ENCODE measurements at places on chromosomes 5 and 9.

GRCh38 chr5:110054240-110054639, 364.5 kb downstream of the MAN2A1 start:
- peak; percentile 5 for DNase-seq

DNA sequence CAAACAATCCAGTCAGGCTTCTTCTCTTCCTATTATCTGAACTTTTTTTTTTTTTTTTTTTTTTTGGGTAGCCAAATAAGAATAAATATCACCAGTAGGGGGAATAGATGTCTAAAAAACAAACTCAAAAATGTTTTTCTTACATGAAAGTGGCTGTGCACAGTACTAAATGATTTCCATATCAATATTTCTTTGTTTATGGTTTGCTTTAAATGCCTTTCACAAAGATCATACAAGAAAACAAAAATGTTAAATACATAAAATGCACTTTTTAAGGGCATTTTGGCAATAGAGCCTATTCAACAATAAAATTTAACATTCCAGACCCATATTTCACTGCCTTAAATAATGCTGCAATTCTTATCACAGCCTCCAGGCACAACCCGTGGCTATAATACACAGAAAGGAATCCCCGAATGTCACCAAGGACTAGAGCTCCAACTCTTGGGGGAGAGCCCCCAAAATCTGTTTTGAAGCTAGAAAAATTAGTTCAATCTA, 91.1 kb upstream of the TBCA start:
- DNase-seq, result peak; percentile 37

DNA sequence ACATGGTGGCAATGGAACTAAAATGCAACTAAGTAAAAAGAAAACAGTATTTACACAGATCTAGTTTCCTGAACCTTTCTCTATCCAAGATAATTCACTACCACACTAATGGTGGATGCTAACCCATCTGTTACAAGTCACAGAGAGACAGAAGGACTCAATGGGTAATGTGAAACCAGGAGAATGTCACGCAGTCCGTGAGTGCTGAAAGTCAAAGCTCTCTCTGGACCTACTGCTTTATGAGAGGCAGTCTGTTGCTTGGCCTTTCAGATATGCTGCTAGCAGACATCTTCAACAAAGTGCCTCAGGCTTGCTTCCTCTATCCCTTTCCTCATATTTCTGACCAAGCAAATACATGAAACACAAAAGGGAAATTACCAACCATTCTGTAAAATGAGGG, 69.0 kb upstream of the GLRX start:
- no peak for DNase-seq

DNA sequence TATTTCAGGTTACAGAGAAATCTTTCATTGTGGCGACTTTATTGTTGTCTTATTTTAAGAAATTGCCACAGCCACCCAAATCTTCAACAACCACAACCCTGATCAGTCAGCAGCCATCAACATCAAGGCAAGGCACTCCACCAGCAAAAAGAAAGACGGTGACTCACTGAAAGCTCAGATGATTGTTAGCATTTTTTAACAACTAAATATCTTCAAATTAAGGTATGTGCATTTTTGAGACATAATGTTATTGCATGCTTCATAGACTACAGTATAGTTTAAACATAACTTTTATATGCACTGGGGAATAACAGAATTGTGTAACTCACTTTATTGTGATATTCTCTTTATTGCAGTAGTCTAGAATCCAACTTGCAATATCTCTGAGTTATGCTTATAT, 263.4 kb downstream of the TMEM232 start:
- DNase-seq, result no peak

DNA sequence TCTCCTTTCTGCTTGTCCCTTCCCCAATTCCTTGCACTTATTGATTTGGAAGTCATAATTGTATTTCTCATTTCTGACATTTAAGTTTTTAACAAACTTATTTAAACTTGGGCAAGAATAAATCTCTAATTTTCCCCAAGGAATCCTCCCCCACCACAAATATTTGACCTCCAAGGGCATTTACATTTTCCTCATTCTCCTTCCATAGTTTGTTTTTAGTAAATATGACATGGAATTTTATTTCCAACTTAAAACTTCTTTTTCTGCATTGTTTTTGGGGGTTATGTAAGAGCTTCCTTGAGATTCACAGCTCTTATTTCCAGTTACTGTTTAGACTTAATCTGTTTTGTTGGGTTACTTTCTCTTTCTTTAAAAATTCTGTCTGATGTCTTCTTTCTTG, 64.9 kb downstream of the ZNF618 start:
- DNase-seq, result no peak

DNA sequence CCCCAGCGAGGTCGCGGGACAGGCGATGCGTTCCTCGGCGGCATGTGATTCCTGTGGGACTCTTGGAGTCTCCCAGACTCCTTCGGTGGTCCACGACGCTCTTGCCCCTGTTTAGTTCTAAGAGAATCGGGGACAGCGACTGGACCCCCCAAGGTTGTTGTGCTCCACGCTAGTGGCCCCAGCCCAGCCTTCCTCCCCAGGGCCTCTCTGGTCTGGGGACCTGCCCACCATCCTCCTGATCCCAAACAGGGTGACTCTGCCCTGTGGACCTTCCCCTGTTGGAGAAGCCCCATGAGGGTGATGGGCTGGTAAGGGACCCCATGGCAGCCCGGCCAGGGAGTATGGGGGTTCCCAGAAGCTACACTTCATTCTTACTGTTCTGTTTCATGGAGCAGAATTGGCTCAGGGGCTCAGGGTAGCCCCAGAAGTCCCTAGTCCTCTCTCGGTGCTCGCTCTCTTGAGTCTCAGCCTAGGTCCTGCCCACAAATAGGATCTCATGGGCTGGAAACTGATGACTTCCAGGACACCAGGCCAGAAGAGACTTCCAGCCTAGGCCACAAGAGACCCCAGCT, 880 bp downstream of the CARD19 start:
- no peak for DNase-seq

DNA sequence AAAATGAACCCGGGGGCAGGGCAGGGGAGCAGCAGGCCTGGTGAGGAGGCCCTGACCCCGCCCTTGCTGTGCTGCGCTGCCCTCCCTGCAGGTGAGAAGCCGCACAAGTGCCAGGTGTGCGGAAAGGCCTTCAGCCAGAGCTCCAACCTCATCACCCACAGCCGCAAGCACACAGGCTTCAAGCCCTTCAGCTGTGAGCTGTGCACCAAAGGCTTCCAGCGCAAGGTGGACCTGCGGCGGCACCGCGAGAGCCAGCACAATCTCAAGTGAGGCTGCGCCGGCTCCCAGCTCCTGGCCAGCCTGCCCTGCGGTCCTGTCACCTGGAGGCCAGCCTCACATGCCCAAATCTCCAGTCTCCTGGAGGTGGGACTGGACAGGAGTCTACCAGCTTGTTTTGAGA, 12.3 kb downstream of the GFI1B start:
- no peak for DNase-seq

DNA sequence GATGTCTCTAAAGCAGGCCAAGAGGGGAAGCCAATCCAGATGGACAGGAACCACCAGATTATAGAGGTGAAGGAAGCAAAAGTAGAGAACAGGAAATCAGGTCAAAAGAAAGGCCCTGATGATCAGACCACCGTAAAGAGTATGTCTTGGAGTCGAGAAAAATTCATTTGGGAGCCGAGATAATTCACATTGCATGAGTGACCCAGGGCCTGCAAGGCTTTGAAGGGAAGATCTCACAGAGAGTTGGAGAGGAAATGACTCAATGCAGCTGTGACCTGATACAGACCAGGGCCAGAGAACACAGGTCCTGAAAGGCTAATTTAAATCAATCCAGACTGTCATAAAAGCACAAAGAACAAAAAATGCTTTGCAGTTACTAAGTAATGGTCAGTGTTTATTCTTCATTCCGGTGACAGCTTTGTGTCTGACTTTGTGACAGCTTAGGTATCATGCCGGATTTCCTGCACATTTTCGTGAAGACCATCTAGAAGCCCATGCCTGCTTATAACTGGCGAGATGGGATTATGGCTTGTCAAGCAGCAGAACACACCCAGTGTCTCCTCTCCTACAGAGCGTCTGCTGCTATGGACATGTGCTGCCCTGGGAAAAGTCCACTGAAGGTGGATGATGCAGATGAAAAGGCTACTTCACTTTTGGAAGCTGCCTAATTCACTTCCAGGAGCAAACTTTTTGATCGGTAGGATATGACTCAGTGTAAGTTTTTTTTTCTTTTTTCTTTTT, 5.8 kb upstream of the ACTBL2 start:
- DNase-seq, result no peak

DNA sequence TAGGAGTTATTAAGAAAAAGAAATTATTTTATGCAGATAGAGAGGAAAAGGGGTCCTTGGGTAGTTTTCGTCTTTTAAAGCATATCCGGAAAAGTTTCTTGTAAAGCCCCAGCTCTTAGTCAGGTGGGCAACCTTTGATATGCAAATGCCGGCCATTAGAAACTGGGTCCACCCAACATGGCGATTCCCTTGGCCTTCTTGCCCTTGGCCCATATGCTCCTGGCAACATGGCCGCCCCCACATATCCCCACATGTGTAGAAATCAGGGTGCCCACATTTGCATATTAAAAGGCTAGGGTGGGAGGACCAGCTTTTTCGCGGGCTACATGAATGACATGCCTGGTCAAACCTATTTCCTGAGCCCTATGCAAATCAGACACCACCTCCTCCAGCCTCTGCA, 73.3 kb downstream of the FREM1 start:
- no peak for DNase-seq

GRCh38 chr5:150410524-150411244, 2.0 kb downstream of the CD74 start:
- peak; percentile 84 for DNase-seq

- no peak for DNase-seq
These were observed 255.6 kb upstream of the C9orf72 start for GRCh38 chr9:27828908-27829307.

- DNase-seq, result no peak
These were observed 36.6 kb downstream of the BICD2 start for GRCh38 chr9:92727716-92728700.

DNA sequence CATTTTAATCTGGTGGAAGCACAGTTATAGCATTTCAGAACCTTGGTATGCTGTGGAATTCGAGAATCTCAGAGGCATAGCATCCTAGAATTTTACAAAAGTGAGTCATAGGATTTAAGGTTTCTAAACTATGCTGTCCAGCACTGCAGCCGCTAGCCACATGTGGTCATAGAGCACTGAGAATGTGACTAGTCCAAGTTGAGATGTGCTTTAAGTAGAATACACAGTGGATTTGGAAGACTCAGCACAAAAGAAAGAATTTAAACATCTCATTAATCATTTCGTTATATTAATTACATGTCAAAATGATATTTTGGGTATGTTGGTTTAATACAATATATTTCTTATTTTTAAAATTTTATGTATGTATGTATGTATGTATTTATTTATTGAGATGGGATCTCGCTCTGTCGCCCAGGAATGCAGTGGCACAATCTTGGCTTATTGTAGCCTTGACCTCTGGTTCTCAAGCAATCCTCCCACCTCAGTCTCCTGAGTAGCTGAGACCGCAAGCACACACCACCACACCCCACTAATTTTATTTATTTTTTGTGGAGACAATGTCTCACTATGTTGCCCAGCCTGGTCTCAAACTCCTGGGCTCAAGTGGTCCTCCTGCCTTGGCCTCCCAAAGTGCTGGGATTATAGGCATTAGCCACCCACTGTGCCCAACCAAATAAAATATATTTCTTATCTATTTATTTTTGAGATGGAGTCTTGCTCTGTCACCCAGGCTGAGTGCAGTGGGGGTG, 20.4 kb upstream of the RPS14 start:
- no peak for DNase-seq

DNA sequence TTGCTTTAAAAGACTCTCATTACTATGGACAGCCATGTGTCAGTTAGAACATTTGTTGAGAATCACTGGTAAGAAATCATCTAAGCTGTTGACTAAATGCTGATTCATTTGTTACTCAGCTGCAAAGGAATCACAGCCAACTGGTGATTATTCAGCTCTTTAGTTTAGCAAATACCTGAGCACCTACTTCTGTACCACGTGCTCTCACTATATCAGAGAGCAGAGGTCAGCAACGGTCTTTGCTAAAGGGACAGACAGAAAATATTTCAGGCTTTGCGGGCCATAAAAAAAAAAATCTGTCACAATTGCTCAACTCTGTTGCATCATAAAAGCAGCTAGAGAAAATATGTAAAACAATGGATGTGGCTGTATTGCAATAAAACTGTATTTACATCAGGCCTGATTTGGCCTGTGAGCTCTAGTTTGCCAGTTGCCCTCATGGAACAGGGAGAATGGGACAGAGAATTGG, 377.6 kb downstream of the DNAH5 start:
- DNase-seq, result no peak

DNA sequence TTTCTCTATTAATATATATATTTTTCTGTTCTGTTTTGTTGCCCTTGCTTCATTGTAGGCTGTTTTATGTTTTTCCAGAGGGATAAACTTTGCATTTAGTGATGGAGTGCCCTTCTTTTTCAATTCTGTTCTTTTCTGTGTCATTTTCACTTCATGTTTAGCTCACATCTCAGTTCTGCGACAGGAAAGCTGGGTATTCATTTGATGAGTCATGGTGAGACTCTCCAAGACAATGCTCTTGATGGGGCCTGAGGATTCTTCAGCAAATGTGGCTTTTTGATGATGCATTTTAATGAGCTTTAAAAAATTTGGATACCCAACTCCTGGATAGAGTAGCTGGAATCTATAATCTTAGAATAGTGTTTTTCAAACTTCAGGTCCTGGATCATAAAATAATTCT, 56.5 kb upstream of the SPATA31D4 start:
- no peak for DNase-seq

- no peak for DNase-seq
These were observed 49.0 kb downstream of the PTTG1 start for GRCh38 chr5:160470437-160471361.

GRCh38 chr5:142032747-142033631, 20.2 kb upstream of the GNPDA1 start:
- DNase-seq, result no peak

DNA sequence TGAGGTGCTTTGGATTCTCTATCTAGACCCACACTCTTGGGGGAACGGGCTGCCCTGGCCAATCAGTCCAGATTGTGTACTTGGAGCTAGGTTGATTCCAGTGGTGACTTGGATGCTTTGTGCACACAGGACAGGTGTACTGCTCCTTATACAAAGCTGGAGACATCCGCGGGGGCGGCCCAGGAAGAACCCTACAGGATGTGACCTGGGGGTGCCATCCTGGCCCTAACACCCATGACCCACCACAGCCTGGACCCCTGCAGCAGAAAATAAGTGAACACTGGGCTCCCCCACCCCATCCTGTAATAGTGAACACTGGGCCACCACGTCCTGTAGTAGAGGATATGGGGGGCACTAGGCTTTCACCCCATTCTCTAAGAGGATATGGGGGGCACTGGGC, 12.1 kb upstream of the PLEKHG4B start:
- no peak for DNase-seq

- no peak for DNase-seq
These were observed 159.7 kb upstream of the ELL2 start for GRCh38 chr5:96121364-96121763.

GRCh38 chr9:94887721-94888120, 161.2 kb downstream of the AOPEP start:
- no peak for DNase-seq
